GM23248 (cell line): ENCODE measurements at places on chromosomes 4 and X.

DNA sequence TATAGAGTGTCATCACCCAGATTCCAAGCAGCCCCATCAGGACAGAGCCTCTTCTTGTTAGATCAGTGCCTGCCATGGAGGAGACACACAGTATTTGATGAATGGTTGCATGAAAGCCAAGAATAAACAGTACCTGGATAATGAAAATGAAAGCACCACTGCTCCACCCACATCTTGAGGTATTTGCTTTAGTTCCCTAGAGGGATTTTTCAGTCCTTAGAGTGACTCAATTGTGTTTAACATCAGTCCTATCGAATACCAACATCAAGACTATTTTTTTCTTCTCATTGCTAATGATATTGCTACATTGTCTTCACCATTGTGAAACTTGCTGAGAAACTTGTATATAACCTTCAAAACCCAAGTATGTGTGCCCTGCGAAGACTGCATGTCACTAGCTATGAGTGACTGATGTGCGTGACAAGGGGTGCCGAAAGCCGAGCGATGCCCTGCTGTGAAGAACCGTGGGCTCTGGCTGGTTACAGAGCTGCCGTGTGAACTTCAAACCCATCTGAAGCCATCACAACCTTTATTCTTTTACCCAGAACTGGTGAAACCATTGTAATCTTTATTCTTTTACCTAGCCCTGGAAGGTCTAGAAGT lies 211.3 kb upstream of the FAT1 start:
- no peak overlapping the region for H3K4me3 ChIP-seq
- H3K27me3 ChIP-seq, result no peaks in the 10 kb centered on the region
- H3K4me1 ChIP-seq, result peaks cover 29% of the 10 kb centered on the region
- no peak overlapping the region for H3K27ac ChIP-seq
- DNase-seq, result no peak

GRCh38 chrX:85561231-85561630 lies 181.8 kb upstream of the POF1B start:
- H3K36me3 ChIP-seq, result no peaks in the 10 kb centered on the region
- H3K27ac ChIP-seq, result no peak overlapping the region
- H3K4me1 ChIP-seq, result no peaks in the 10 kb centered on the region
- no peak overlapping the region for H3K4me3 ChIP-seq
- no peak for DNase-seq
- H3K27me3 ChIP-seq, result no peaks in the 10 kb centered on the region

GRCh38 chr4:74100531-74100930 lies 1.5 kb upstream of the CXCL2 start:
- no peaks in the 10 kb centered on the region for H3K36me3 ChIP-seq
- 0 out of 2 replicates have a peak, but pooled peaks cover 4% of the 10 kb centered on the region for H3K4me1 ChIP-seq
- H3K27me3 ChIP-seq, result no peaks in the 10 kb centered on the region
- H3K27ac ChIP-seq, result no peak overlapping the region
- DNase-seq, result no peak

GRCh38 chrX:27883468-27884092 lies 75.8 kb downstream of the MAGEB10 start:
- no peaks in the 10 kb centered on the region for H3K36me3 ChIP-seq
- no peak overlapping the region for H3K4me3 ChIP-seq
- H3K27me3 ChIP-seq, result no peaks in the 10 kb centered on the region
- H3K4me1 ChIP-seq, result no peaks in the 10 kb centered on the region

- peak; percentile 36 for DNase-seq
- H3K27me3 ChIP-seq, result no peaks in the 10 kb centered on the region
- H3K36me3 ChIP-seq, result no peaks in the 10 kb centered on the region
- H3K27ac ChIP-seq, result no peak overlapping the region
These were observed 42.4 kb upstream of the GAB1 start for GRCh38 chr4:143294310-143294709.

DNA sequence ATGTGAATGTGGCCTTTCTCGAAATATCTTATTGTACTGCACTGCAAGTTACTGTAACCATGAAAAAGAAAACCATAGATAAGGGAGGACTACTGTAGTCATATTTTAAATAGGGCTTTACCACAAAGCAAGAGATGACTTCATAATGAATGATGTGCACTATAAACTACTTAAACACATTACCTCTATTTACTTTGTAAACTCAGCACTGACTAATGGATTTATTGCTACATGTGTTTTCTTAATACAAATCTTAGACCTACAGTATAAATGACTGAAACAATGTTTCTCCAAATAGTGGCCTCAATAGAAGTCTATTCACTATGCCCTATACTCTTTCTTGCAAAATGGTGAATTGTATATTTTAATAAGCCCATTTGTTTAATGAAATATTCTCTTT lies 61.1 kb downstream of the HDX start:
- DNase-seq, result peak; percentile 1
- no peak overlapping the region for H3K4me3 ChIP-seq
- H3K27ac ChIP-seq, result no peak overlapping the region
- H3K36me3 ChIP-seq, result no peaks in the 10 kb centered on the region; the same call in 1 of the 2 replicates
- H3K4me1 ChIP-seq, result no peaks in the 10 kb centered on the region
- H3K27me3 ChIP-seq, result no peaks in the 10 kb centered on the region

DNA sequence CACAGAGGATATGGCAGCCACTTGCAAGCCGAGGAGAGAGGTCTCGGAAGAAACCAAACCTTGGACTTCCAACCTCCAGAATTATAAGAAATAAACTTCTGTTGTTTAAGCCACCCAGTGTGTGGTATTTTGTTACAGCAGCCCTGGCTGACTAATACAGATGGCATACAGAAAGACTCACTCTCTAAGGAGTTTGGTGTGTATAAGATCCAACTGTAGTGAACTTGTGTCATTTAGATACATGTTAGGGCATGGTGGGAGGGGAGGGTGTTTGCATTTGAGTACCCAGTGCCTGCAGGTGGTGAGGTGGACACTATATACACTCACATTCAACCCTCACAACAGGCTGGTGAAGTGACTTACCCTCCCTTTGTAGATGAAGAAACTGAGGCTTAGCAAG lies 233.2 kb upstream of the KLF3 start:
- H3K4me1 ChIP-seq, result no peaks in the 10 kb centered on the region
- H3K27me3 ChIP-seq, result peaks cover 6% of the 10 kb centered on the region
- DNase-seq, result no peak
- H3K4me3 ChIP-seq, result no peak overlapping the region
- no peaks in the 10 kb centered on the region for H3K36me3 ChIP-seq
- H3K27ac ChIP-seq, result no peak overlapping the region

GRCh38 chr4:186724058-186724863 lies 605 bp upstream of the FAT1 start:
- H3K4me3 ChIP-seq, result peak overlapping the region; percentile 88
- H3K27ac ChIP-seq, result peak overlapping the region; percentile 86
- no peaks in the 10 kb centered on the region for H3K27me3 ChIP-seq
- H3K4me1 ChIP-seq, result peaks cover 30% of the 10 kb centered on the region
- no peaks in the 10 kb centered on the region for H3K36me3 ChIP-seq
- DNase-seq, result peak; percentile 76

DNA sequence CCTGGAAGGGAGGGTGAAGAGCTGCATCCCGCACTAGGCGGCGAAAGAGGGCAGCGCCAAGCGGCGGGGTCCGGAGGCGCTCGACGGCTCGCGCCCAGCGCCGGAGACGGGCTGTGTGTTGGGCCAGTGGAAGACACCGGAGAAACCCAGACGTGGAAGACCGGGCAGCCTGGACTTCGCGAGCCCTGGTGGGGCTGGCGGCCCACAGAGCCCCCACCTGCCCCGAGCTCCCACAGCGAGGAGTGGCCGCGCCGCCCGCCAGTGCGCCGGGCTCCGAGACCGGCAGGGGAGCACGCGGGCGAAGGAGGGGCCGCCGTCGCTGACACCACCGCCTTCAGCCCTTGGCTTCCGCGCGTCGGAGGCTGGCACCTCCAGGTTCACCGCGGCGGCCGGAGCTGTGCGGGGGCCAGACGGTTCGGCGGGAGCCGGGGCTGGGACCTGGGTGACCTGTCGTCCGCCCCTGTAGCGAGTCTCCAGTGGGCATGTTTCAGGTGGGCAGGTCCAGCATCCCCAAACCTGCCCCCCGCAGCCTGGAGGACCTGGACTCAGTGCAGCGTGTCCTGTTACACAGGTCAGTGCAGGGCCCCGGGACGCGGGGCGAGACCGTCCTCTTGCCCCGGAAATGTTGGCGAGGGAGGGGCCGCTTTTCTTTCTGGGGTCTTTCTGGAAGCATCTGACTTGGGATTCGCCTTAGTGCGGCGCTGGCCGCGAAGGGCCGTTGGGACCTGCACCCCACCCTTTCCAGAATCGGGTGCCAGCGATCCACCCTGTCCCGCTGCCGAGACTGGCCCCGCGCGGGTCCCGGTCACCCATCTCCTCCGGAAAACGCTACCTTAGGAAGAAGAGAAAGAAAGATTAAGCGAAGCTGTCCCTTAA lies 9.6 kb upstream of the INTU start:
- peaks cover 27% of the 10 kb centered on the region for H3K27me3 ChIP-seq
- no peaks in the 10 kb centered on the region for H3K4me1 ChIP-seq
- no peaks in the 10 kb centered on the region for H3K36me3 ChIP-seq
- peak overlapping the region; percentile 76 for H3K4me3 ChIP-seq

GRCh38 chr4:52107745-52108144 lies 56.6 kb downstream of the SPATA18 start:
- H3K4me3 ChIP-seq, result no peak overlapping the region
- H3K4me1 ChIP-seq, result peaks cover 18% of the 10 kb centered on the region
- no peaks in the 10 kb centered on the region for H3K36me3 ChIP-seq
- no peaks in the 10 kb centered on the region for H3K27me3 ChIP-seq

DNA sequence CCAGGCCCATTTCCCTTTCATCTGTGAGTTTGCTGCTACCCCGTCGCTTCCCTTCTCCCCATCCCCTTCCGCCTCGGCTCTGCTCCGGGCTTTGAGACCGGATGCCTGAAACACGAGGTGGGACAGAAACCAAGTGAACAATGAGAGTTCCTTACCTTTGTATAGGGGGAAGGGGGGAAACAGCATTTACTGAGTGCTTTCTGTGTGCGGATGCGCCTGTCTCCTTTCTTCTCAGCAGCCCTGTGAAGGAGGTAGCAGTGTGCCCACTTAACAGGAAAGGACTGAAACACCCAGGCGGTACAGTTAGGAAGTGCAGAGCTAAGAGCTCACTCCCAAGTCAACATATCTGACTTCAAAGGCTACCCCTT lies 43.2 kb upstream of the TMSB15B start:
- DNase-seq, result peak; percentile 68
- no peaks in the 10 kb centered on the region for H3K27me3 ChIP-seq
- H3K4me3 ChIP-seq, result peak overlapping the region; percentile 72

DNA sequence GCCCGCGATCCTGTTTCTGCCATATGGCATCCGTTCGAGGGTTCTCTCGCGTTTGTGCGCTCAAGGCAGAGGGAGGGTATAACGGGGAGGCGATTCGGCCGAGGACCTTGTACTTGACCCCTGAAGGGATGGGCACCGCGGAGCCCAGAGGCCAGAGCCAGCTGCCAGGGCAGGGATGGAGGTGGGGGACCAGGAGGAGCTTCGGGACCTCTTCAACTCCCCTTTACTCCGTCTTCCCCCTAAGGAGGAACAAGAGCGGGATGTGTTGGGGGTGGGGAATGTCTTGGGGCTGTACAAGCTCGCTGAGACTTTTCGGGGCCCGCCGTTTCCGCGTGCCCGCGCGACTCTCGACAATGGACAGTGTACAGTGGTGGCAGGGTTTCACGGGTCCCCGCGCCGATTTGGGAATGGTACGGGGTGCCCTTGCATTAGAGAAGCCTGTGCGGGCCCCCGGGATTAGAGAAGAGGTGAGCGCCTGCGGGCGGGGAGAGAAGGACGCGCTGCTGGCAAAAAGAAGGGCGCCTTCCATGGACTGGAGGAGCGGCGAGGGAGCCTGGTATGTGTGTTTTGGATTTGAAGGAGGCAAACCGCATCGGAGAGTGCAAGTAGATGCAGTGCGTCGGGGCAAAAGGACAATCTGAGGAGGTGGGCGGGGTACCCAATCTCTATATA lies 760 bp downstream of the UGT8 start:
- peaks cover 42% of the 10 kb centered on the region for H3K27me3 ChIP-seq
- H3K36me3 ChIP-seq, result no peaks in the 10 kb centered on the region
- DNase-seq, result peak; percentile 8
- H3K4me3 ChIP-seq, result peak overlapping the region; percentile 40
- no peak overlapping the region for H3K27ac ChIP-seq

DNA sequence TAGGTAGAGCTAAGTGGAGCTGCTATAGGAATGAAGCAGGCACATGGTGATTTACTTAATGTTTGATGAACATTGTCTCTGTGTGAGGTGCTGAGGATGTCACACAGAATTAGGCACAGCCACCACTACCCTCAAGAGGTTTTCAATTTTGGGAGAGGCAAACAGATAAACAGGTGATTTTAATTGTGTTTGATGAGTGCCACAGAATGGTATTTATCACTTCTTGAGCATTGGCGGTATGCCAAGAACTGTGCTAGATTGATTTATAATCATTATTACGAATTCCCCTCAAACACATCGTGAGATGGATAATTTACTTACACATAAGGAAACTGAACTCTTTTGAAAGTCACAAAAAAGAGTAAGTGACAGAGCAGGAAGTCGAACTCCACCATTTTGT lies 74.8 kb downstream of the FREM3 start:
- H3K27me3 ChIP-seq, result no peaks in the 10 kb centered on the region
- no peak overlapping the region for H3K27ac ChIP-seq
- H3K4me1 ChIP-seq, result peaks cover 13% of the 10 kb centered on the region; the same call in 1 of the 2 replicates
- no peaks in the 10 kb centered on the region for H3K36me3 ChIP-seq

GRCh38 chr4:47836641-47837093 lies 1.2 kb downstream of the CORIN start:
- DNase-seq, result peak; percentile 92
- H3K27me3 ChIP-seq, result no peaks in the 10 kb centered on the region
- peak overlapping the region; percentile 73 for H3K4me3 ChIP-seq
- no peak overlapping the region for H3K27ac ChIP-seq

- H3K4me1 ChIP-seq, result no peaks in the 10 kb centered on the region
- H3K4me3 ChIP-seq, result no peak overlapping the region
- peak; percentile 47 for DNase-seq
- H3K27ac ChIP-seq, result no peak overlapping the region
- H3K27me3 ChIP-seq, result no peaks in the 10 kb centered on the region
- H3K36me3 ChIP-seq, result no peaks in the 10 kb centered on the region
These were observed 24.3 kb downstream of the TRPC5 start for GRCh38 chrX:112058255-112058654.

DNA sequence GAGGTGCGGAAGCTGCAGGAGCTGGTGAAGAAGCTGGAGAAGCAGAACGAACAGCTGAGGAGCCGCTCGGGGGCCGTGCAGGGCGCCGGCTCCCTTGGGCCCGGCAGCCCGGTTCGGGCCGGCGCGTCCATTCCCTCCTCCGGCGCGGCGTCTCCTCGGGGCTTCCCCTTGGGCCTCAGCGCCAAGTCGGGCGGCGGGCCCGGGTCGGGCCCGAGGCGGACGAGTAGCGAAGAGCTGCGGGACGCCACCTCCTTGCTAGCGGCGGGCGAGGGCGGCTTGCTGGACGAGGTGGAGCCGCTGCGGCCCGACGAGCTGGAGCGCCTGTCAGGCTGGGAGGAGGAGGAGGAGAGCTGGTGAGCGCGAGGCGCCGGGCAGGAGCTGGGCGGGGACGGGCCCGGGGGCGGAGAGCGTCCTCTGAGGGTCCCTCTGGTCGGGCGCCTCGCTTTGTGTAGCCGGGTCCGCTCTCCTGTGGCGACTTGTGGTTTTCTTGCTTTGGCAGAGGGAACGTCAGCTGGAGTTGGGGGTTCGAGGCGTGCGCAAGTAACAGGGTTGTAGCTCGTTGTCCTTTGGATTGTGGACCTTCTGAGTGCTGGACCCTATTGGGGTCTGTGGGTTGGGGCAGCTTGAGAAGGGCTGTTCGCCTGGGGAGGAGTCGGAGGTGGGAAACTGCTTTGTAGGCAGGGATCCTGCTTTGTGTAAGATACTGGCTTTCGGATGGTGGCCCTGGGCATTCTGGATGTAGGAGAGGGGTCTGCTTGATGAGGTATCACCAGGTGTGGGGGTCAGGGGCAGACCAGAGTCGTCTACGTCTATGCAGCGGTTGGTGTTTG lies 662 bp downstream of the SLAIN2 start:
- DNase-seq, result peak; percentile 72
- peak overlapping the region; percentile 88 for H3K27ac ChIP-seq
- peak overlapping the region; percentile 88 for H3K4me3 ChIP-seq
- peaks cover 49% of the 10 kb centered on the region for H3K4me1 ChIP-seq
